ENCODE measurements at places on chromosomes 1 and 21. TPM values are rescaled to one million over a fixed set of nuclear protein-coding genes. Genes with fewer than 3 reads are reported as not detected.

DNA sequence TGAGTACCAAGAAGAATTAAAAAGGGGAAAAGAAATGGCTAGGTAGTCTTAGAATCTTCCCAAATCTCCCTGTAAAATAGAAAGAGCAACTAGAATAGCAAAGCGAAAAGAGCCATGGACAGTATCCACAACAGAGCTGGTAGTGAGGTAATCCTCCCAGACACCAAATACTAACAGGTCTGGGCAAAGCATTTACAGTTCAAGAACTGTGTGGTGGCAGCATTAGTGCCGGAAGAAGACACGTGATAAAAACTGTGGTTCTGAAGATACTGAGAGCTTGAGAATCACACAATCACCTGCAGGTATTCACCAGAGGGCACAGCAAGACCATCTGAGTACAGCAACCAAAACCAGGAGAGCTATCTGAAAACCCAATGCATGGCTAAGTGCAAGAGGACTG lies 31.8 kb upstream of the OLIG2 start:
- DNase-seq = no peak

The EPHB2 gene
- total RNA-seq = 69.1 TPM

DNA sequence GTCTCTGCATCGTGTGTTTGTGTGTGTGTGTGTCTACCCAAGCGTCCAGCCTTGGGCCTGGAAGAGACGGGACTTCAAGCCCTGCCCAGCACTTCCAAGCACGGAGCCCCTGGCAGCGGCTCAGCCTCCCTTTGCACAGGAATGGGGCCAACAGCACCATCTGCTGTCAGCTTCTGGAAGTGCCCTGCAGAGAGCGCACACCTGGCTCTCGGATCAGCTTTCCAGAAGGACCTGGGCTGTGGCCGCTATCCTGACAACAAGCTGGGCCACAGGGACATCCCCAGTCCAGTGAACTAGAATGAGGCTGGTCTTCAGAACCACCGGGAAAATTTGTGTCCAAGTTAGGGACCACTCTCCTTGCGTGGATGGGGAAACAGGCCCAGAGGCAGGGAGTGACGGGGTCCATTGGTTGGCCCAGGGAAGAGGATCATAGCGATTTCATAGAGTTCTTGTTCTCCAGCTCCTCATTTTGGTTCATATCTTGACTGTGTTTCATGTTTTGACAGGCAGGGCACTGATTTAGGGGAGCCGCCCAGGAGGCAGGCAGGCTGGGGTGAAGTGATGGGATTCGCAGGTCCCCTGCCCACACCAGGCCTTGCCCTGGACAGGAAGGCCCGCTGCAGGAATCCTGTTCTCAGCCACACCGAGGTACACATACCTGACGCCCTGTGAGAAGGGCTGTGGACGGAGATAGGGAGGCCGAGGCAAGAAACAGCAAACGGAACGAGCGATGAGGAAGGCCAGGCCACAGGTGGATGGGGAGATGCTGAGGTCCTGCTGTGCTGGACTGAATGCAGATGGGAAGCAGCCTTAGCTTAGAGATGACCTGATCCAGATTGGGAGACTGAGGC lies 38.4 kb downstream of the TAS1R2 start:
- peak; percentile 56 for DNase-seq

DNA sequence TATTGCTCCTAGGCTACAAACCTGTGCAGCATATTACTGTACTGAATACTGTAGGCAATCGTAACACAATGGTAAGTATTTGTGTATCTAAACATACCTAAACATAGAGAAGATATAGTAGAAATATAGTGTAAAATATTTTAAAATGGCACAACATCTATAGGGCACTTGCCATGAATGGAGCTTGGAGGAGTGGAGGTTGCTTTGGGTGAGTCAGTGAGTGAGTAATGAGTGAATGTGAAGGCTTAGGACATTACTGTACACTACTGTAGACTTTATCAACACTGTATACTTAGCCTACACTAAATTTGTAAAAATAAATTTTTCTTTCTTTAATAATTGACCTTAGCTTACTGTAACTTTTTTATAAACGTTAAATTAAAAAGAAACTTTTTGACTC lies 7.9 kb downstream of the LEFTY2 start:
- no peak for DNase-seq

The PRELP gene
- not detected for total RNA-seq

DNA sequence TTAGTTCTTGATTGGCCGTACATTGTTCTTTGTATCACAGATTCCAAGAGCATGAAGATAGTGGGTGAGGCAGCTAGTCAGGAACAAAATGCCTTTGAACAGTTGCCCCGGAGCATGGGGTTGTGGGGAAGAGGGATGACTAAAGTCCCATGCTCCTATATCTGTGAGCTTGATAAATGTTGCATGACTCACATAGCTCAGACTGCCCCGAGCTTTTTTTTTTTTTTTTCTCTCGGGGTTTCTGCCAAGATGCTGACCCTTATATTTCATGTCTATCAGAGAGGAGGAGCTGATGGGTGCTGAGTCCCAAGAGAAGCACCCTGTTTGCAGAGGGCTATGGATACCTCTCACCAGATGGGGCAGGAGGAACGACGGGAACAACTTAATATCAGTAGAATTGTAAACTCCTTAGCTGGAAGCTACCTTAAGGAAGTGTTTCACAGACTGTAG lies 40.6 kb downstream of the SRRM1 start:
- DNase-seq = peak; percentile 88

- no peak for DNase-seq
Measured at GRCh38 chr1:186178426-186179043, 196.5 kb downstream of the TPR start.

DNA sequence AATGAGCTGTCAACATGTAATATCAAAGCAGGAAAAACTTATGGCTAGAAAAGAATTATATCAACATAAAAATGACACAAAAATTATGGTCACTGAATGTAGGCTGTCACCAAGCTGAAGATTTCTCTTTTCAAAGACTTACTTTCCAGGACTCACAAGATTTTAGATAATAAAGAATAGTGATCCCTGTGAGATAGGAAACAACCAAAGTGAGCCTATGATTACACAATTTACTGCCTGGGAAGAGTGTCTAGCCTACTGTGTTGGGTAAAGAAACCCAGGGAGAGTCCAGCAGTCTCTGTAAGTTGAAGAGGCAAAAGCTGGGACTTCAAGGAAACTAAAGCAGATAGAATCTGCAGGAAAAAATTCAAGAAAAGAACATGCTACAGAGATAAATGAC lies 20.2 kb upstream of the RGS1 start:
- DNase-seq = no peak

Measured in endothelial cell of umbilical vein (primary cell).